Lung microvascular endothelial cell (primary cell): ENCODE measurements at places on chromosomes 11 and 22.

DNA sequence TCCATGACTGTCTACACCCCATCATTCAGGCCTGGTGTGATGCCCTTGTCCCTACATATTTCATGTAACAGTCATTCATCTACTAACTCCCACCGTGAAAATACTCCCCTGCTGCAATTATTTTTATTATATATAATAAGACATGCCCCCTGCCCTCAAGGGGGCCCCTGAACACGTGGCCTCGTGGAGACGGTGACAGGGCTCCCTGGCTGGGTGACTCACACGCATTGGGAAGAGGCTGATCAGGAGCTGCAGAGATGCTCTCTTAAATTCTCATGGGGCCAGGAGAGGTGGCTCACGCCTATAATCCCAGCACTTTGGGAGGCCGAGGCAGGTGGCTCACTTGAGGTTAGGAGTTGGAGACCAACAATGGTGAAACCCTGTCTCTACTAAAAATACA, 88.6 kb downstream of the ST3GAL4 start:
- DNase-seq: no peak

GRCh38 chr11:45110562-45110961, 35.9 kb upstream of the PRDM11 start:
- peak; percentile 72 for DNase-seq

- no peak for DNase-seq
These were observed 37.6 kb downstream of the TPBGL start for GRCh38 chr11:75277991-75278790.

- DNase-seq: peak; percentile 46
These were observed 19.4 kb upstream of the CTSD start for GRCh38 chr11:1782831-1783724.

GRCh38 chr11:94664346-94664745, 97.2 kb downstream of the PIWIL4 start:
- DNase-seq: no peak

- no peak for DNase-seq
These were observed 10.4 kb upstream of the AGBL2 start for GRCh38 chr11:47725442-47726117.

DNA sequence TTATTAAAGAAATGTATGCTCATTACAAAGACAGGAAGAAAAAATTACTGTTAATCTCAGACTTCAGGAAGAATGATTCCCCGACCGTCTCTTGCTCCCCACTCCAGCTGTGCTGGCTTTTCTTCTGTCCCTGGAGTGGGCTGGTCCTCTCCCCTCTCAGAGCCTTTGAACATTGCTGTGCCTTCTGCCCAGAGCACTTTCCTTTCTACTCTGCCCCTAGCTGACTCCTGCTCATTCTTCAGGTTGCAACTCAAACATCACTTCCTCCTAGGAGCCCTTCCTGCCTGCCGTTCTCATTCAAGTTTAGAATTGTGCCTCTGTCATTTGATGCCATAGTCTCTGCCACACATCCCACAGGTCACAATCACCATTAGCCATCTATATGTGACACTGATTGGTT, 329.5 kb downstream of the MIAT start:
- DNase-seq: no peak

DNA sequence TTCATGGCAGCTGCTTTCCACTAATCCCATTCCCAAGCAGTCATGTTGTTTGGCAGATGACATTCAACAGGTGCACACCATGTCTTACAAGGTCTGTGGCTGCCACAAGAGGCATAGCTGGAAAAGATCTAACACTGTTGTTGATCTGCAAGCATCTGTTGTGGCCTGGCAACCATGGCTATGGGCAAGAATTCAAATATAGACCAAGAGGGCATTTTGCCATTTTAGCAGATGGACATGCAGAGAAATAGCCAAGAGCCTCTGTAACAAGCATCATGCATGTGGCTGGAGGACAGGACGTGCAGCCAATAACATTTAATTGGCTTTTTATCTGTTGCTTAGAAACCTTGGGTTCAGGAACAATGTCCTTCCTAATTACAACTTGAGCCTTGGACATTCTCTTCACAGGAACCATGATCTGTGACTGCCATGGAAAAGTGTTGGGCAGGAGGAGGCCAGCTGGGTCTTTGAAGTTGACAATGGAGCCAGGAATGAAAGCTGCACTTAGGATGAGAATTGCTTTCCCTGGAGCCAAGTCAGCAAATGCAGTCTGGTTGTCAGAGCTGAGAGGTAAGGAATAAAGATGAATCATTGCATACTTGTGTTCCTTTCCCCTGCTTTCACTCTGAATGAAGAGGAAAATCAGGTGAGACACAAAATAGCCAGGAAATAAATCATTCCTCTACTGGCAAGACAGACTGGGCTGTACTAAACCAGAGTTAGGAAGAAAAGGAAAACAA, 113.6 kb upstream of the ANO5 start:
- DNase-seq: no peak

GRCh38 chr11:60005360-60005759, 11.6 kb upstream of the OOSP4B start:
- DNase-seq: no peak

DNA sequence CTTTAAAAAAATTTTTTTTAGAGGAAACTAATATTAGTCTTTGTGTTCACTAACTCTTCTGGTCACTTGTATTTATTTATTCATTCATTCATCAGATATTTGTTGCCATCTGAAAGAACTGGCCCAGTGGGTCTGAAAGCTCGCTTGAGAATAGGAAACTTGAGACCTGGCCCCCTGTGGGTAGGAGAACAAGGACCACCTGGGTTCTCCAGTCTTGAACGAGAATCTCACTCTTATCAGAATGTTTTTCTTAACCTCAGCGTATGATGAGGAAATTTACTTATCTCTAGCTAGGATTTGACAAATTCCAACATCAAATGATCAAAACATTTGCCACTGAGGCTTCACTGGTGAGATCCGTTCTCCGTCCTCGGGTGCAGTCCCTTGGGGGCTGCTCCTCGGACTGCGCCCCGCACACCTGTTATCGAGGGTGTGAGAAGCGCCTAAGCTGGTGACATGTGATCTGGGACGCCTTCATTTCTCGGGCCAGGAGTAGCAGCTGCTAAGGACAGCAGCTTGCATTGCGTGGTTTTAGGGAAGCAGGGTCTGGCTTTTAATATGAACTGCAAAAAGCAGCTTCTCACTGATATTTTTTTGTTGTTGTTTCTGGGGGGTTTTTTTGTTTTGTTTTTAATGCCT, 6.3 kb downstream of the C22orf31 start:
- no peak for DNase-seq

DNA sequence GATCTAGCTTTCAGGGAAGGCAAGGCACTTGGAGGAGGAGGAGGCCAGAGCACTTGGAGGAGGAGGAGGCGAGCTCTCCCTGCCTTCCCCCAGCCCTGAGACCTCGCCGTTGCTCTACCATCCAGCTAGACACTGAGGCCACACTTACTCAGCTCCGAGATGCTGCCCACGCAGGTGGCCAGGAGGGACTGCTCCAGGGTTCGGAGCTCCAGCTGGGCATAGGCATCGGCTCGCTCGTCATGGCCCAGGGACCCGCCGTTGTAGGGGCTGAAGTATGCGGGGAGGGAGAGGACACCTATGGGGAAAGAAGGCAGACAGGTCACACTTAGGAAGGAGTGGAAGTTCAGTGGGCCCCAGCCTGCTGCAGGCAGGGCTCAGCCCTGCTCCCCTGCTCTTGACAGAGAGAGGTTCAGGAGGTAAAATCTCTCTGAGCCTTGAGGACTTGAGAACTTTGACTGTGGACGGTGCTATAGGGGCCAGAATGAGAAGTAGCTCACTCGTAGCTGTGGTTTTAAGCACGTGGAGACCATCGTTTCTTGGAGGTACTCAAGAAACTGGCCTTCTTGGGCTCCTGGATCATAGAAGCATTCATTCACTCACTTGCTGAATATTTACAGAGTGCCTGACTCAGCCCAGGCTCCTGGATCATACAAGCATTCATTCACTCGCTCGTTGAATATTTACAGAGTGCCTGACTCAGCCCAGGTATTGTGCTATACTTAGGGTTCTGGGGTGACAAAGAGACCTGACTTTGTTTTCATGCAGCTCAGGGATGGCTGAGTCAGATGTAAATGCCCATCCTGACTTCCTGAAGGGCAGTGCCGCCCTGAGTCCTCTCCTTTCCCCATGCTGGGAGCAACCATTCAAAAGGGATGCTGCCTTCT, 99.2 kb downstream of the NAT10 start:
- DNase-seq: no peak

DNA sequence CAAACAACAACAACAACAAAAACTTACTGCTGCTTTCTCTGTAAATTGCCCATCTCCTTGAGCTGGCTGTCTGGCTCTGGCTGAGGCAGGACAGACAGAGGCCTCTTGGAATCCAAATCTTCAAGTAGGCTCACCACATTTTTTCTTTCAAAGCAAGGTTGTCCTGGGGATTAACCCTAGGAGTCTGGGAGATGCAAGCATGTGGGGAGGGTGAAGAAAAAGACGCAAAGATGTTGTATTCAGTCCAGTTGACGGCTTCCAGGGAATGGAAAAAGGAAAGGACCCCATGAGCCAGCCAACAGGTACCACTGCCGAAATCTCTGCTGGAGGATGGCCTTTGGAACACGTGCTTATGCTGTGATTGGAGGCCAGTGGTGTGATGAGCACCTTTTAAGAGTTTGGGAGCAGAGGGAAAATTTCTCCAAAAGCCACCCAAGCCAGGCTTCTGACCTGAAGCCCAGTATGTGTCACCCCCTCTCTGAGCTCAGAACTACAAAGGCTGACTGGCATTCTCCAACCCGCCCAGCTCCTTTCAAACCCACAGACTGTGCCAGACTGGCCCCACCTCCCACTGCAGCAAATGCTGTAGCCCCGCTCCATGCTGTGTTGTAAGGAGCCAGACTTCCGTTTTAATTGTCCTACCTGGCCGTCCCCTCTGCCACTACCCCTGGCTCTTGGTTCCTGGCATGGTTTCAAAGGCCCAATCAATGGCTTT, 10.8 kb downstream of the BLID start:
- no peak for DNase-seq

DNA sequence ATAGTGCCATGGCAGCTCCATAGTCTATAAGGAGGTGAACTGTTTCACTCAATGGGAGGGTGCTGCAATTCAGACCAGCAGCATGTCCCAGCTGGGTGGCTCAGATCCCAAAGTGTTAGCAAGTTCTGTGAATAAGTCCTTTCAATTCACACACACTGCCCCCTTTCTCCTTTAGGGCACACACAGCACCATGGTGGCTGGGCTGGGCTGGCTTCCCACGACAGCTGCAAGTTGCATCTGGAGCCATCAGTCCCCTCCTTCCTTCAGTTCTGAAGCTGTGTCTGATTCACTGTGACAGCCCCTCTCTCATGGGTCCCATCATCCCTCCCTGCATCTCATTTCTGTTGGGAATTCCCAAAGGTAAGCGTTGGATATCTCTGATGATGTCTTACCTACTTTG, 324.1 kb upstream of the NCAM1 start:
- no peak for DNase-seq

DNA sequence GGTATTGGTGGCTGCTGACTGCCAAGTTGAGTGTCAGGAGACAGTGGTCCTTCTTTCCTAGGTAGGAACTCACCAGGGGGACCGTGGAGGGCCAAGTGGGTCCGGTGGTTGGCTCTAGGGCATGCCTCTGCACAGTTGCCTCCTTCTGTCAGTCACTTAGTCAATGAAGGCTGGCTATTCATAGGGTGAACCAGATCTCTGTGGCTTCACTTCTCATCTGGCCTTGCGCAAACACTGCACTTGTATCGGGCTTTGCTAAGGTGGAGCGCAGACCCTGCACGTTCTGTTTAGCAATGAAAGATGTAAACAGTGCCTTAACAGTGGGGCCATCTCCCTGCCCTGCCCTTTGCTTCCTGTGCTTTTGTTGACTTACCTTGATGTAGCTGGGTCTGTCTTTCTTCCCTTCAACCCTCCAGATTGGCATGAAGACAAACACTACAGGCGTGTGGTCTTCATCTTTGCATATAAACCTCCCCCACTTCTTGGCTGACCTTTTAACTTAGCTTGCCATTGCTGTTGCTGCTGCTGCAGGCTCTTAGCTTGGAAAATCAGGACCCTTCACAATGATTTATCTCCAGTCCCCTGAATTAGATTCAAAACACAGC, 6.7 kb upstream of the SORL1-AS1 start:
- DNase-seq: no peak

GRCh38 chr11:11476971-11477645, 124.1 kb upstream of the CSNK2A3 start:
- no peak for DNase-seq

DNA sequence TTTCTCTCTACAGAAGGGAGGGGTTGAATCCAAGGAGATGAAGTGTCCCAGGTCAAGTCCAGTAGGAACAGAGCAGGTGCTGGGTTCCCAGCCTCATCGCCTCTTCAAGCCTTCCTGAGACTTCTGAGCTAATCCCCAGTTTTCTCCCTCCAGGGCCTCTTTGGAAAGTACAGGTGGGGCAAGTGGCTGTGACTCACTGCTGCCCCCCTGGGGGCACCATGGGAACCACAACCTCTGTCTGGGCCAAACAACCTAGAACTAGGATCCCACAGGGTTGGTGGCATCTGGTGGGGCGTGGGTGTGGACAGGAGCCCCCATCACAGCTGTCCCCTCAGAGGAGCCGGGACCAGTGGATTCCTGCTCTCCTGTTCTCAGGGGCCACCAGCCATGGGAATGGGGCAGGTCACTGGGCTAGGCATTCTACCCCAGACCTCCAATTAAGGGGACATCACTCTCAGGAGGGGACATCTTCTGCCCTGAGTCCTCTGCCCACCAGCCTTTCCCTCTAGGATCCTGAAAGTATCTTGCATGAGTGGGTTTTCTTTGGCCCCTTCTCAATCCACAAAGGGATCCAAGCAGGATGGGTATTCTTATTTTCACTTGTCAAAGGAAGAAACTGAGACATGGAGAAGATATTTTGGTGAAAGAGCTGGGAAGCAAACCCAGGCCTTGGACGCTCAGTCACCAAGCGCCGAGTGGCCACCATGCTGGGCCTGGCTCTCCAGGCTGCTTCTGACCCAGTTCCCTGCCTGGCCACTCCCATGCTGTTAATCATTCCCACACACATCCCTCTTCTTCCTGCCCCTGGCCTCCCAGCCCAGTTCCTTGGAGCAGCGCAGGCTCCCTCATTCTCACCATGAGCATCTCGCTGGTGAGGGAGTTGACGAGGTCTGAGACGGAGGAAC, 23.8 kb downstream of the LRRC10B start:
- DNase-seq: peak; percentile 21

DNA sequence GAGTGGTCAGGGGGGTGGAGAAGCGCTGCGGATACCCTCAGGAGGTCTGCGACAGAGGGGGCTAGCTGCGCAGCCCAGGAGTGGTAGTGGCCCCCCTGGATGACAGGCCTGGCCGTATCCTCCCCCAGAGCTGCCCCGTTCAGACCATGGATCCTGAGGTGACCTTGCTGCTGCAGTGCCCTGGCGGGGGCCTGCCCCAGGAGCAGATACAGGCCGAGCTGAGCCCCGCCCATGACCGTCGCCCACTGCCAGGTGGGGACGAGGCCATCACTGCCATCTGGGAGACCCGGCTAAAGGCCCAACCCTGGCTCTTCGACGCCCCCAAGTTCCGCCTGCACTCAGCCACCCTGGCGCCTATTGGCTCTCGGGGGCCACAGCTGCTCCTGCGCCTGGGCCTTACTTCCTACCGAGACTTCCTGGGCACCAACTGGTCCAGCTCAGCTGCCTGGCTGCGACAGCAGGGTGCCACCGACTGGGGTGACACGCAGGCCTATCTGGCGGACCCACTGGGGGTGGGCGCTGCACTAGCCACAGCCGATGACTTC, 505 bp downstream of the NUDT22 start:
- no peak for DNase-seq

GRCh38 chr11:97683733-97684132, 1293.9 kb downstream of the JRKL start:
- DNase-seq: no peak
